ENCODE measurements at places on chromosomes 1 and 21. TPM values are rescaled to one million over a fixed set of nuclear protein-coding genes. Genes with fewer than 3 reads are reported as not detected.

DNA sequence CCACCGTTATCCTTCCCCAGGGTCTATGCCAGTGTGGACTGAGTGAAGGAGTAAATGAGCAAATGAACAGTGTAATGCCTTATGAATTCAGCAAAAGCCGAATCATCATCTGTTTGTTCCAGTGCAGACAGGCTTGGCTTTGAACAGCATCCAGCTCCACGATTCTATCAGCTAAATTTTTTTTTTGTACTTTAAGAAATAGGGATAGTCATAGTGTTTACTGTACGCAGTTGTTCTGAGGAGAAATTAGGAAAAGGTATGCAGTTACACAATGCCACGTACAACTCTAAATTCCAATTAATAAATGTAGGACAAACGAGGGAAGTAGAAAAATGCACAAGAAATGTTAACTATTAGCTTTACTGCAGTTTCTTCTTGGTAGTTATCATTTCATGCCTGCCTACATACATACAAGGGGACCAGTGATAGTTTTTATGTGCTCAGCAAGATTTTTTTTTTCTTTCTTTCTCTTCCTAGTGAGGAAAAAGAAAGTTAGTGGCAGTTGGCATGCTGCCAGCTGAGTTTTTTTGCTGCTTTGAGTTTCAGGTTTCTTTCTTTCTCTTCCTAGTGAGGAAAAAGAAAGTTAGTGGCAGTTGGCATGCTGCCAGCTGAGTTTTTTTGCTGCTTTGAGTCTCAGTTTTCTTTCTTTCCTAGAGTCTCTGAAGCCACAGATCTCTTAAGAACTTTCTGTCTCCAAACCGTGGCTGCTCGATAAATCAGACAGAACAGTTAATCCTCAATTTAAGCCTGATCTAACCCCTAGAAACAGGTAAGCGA is at the start of gene IFI44L:
IFI44L (plus strand) TSS at position 646 of the 777 bp plus-strand sequence. CDS start 7,468 bp downstream, outside the sequence.
- peak within 1 kb of the TSS; percentile 93 for H3K4me3 ChIP-seq
- H3K27ac ChIP-seq: peak within 1 kb of the TSS; percentile 96
- peaks cover 9% of the 10 kb centered on the region for H3K27me3 ChIP-seq
- H3K4me1 ChIP-seq: peaks cover 43% of the 10 kb centered on the region

The IL10 gene
- not detected for total RNA-seq

DNA sequence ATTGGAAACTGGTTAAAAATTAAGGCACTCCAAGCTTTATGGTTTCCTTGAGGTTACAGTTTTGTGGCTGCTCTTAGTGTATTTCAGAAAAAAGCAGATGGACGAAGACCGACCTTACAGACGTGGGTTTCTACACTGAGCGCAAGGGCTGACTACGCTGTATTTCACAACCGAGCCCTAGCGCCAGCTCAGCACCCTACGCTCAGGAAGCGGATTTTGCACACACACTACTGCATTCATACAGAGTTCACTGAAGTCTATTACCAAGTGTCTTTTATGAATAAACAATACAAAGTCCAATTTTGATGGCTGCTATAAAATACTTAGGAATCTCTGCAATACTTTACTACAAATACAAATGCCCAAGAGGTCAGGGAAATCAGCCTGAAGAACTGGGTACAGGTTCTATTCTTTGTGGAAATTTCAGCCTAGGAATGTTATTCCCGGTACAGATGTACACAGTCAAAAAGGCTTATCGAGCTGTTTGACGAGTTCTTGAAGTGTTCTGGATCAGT is 23.8 kb downstream of the PTTG1IP start:
- DNase-seq: no peak
- H3K27ac ChIP-seq: no peak overlapping the region
- peaks cover 10% of the 10 kb centered on the region for H3K4me1 ChIP-seq
- peaks cover under 1% of the 10 kb centered on the region for H3K27me3 ChIP-seq
- no peak overlapping the region for H3K4me3 ChIP-seq

GRCh38 chr21:27681038-27681437 is 714.1 kb upstream of the ADAMTS5 start:
- no peaks in the 10 kb centered on the region for H3K4me1 ChIP-seq
- H3K27ac ChIP-seq: no peak overlapping the region
- H3K27me3 ChIP-seq: no peaks in the 10 kb centered on the region

The ASCL5 gene
- not detected for total RNA-seq

DNA sequence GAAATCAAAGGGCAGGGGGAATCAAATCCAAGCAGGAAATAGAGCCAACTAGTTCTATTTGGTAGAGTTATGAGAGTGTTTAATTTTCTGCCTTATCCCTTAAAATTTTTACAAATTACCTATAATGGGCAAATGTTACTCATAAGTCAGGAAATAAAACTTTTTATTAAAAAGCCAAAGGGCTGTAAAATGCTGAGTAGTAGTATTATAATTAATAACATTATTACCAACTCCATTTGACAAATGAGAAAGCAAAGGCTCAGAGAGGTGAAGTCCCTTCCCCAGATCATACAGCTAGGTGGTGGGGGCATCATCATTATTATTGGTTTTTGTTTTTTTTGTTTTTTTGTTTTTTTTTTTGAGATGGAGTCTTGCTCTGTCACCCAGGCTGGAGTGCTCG is 3.4 kb downstream of the SELENON start:
- H3K4me1 ChIP-seq: peaks cover 20% of the 10 kb centered on the region
- no peaks in the 10 kb centered on the region for H3K36me3 ChIP-seq

DNA sequence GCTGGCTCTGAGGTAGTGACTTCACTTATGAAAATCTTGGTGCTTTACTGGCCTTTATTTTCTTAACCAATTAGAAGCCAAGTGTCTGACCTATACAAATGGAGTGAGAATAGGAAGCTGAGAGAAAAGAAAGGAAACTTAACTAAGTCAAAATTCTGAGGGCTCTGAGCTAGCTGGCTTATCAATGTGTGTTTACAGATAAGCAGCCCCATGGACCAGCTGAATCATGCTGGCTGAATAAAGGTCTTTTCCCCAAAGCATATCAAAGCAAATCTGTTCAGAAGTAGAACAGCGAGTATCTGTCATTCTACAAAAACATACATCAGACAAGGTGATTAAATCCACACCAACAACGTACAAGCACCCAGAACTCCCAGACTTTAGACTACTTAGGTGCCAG is 117.2 kb downstream of the BRINP2 start:
- no peak for DNase-seq
- H3K4me3 ChIP-seq: no peak overlapping the region
- H3K27ac ChIP-seq: no peak overlapping the region
- H3K4me1 ChIP-seq: no peaks in the 10 kb centered on the region
- H3K27me3 ChIP-seq: no peaks in the 10 kb centered on the region
- no peaks in the 10 kb centered on the region for H3K36me3 ChIP-seq

- no peaks in the 10 kb centered on the region for H3K4me1 ChIP-seq
- no peaks in the 10 kb centered on the region for H3K27me3 ChIP-seq
- no peak for DNase-seq
- H3K27ac ChIP-seq: no peak overlapping the region
- no peak overlapping the region for H3K4me3 ChIP-seq
Measured at GRCh38 chr1:229296541-229296941, 25.6 kb downstream of the RAB4A start.

- no peak overlapping the region for H3K4me3 ChIP-seq
Measured at GRCh38 chr1:86965827-86966182, 51.4 kb downstream of the HS2ST1 start.
